ENCODE measurements at places on chromosomes 2 and 18.

GRCh38 chr2:151808258-151809072, 19.8 kb downstream of the ARL5A start:
- no peak for DNase-seq

DNA sequence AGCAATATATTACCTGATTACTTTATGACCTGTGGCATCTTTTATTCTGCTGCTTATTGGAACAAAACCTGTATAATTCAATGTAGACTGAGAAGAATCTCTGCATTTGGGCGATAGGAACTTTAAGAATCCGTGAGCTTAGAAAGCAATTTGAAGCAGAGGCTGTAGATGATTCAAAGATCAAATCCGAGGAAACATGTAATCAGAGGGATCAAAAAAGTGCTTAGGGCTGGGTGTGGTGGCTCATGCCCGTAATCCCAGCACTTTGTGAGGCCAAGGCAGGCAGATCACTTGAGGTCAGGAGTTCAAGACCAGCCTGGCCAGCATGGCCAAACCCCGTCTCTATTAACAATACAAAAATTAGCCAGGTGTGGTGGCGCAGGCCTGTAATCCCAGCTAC, 198.4 kb downstream of the MTX2 start:
- DNase-seq: no peak

DNA sequence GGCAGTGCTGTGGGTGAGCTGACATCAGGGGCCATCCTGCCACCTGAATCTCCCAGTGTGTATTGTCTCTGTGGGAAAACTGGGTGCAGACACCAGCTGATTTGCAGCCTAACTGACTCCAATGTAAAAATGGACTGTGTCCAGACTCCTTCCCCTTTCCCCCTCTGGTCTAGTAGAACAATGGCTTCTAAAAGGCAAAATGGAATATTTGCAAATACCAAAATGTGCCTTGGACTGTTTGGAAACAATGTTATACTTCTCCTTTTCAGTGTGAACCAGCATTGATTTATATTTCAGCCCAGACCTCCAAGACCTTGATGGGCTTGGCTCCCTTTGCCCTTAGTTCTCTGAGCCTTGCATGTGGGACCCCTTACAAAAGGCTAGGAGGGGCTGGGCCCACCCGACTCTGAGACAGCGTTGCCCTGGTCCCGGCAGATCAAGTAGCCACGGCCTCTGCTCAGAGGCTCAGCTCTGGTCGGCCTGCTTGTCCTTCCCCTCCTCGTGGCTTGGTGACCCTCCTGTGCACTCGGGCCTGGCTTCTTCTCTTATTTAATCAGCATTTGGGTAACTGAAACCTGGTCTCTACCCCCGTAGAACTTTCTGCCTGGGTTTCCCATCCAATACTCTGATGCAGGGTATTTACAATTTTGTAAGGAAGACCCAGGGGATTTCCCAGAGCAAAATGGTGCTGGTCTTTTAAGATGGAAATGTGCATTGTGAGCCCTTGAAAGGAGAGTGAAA, 18.0 kb upstream of the ACKR3 start:
- no peak for DNase-seq

- no peak for DNase-seq
Observed at GRCh38 chr18:29616867-29617266, 1425.7 kb downstream of the DSC3 start.

DNA sequence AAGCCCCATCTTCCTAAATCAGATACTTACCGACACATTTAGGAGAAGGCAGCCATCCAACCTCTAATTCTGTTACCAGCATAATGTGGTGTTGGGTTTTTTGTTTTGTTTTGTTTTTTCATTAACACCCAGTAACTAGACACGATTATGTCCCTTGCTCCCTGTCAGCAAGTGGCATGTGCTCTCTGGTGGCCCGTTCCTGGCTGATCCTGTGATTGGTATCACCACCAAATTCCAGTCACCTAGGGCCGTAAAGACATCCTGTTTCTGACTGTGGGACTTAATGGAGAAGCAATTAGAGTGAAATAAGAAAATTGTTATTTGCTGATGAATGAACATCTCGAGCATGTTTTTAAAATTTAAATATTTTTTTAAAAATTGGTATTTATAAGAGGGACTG, 5.9 kb upstream of the DLX1 start:
- no peak for DNase-seq

GRCh38 chr18:75209951-75210258, 692 bp upstream of the TSHZ1 start:
- no peak for DNase-seq

DNA sequence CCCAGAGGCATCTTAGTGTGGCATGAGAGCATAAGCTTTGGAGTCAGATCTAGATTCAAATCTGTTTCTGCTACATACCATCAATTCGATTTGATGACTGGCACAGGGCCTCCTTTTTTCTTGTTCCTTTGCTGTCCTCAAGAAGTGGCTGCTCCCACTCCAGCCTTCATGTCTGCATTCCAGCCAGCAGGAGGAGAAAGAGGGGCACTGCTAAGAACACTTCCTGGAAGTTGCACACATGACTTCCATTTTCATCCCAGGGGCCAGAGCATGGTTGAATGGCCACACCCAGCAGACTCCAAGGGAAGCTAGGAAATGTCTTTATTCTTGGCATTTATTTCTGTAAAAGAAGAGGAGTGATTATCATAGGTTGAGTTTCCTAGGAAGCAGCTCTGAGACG, 50.4 kb downstream of the EML6 start:
- DNase-seq: no peak

- no peak for DNase-seq
Observed at GRCh38 chr2:102061962-102062795, 70.4 kb downstream of the IL1R2 start.

DNA sequence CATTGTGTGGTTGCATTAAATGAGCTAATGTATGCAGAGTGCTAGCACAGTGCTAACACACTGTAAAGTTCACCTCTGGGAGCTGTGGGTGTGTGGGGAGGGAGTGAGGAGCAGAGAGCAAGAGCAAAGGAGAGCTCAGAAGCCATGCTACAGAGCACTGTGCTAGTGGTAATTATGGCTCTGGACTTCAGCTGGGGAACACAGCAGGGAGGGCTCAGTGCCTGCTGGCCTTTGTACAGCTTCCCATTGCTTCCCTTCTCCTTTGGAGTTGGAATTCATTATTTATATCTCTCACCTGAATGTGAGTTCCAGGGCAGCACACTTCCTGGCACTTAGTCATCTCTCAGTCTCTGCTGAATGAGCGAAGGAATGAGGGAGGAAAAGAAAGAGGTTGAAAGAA, 2.5 kb upstream of the PLA2R1 start:
- no peak for DNase-seq

DNA sequence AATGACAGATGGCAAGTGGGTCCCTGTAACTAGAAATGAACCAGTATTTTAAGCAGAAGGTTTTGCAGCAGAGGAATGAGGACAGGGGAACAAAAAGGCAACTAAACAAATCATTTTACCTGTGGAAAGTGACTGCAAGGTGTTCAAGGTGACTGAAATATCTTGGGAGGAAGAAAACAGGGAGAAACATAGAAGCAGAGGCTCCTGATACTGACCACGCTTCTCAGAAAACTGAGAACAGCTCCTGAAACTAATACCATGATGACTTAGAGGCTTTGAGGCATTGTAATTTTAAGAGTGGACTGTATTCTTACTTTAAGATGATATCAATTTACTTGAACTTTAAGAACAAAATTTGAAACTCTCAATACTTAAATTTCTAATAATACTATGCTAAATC, at the start of gene DYTN:
DYTN (minus strand) TSS at position 101 of the 400 bp plus-strand sequence. CDS start 117 bp downstream, outside the sequence.
- no peak for DNase-seq

DNA sequence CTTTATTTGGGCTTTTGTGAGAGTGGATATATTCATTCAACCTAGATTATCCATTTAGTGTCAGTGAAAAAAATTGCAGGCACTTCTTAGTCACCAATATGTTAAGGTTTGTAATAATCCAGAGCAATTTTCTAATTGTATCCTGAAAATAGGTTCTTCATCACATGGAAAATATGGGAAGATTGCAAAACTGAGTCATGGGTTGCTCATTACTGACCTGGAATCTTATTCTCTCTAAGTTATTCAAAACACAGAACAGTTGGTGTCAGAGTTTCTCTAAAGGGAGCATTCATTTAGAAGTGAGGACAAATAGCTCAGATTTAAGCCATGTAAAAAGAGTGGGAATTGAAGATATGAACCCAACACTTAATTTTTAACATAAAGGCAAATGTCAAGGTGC, 181.3 kb downstream of the IKZF2 start:
- no peak for DNase-seq

GRCh38 chr2:168713325-168713724, 89.1 kb upstream of the NOSTRIN start:
- no peak for DNase-seq

- DNase-seq: no peak
Observed at GRCh38 chr2:3233877-3234276, 143.7 kb downstream of the EIPR1 start.

GRCh38 chr2:153786016-153786415, 85.7 kb upstream of the GALNT13 start:
- no peak for DNase-seq
